ENCODE measurements at places on chromosomes 1 and 21. TPM values are rescaled to one million over a fixed set of nuclear protein-coding genes. Genes with fewer than 3 reads are reported as not detected.

DHRS3 gene
- total RNA-seq = not detected

C1QA gene
- total RNA-seq = not detected

ERVH48-1 gene
- not detected for total RNA-seq

SLC35E2B gene
- total RNA-seq = 61.2 TPM

GRCh38 chr21:38671773-38672172 is 134.0 kb upstream of the ETS2 start:
- no peak for DNase-seq

- peak; percentile 75 for DNase-seq
These were observed 151.1 kb downstream of the ZNF281 start for GRCh38 chr1:200258447-200259375.

DNA sequence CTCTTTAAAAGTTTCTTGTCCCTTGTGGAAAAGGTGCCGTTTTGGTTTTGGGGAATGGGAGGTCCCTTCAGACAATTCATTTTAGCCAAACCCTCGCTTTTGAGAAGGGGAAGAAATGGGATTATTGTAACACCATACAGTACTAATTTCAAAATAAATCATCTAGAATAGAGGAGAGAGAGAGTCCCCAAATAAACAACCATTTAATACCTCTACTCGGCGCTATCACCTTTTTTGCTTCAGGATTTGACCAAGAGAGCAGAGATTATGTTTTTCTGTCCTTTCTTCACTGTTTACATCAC is 770 bp upstream of the RC3H1 start:
- no peak for DNase-seq

- no peak for DNase-seq
These were observed 17.2 kb upstream of the SLC19A1 start for GRCh38 chr21:45559216-45560105.

- no peak for DNase-seq
These were observed 1637.4 kb upstream of the PRMT6 start for GRCh38 chr1:105419030-105419429.

- no peak for DNase-seq
These were observed 5.7 kb upstream of the CD48 start for GRCh38 chr1:160717306-160717705.

GRCh38 chr1:3170561-3171453 is 101.8 kb downstream of the PRDM16 start:
- DNase-seq = no peak

GRCh38 chr1:30664103-30664755 is 59.2 kb downstream of the MATN1 start:
- DNase-seq = no peak

DNA sequence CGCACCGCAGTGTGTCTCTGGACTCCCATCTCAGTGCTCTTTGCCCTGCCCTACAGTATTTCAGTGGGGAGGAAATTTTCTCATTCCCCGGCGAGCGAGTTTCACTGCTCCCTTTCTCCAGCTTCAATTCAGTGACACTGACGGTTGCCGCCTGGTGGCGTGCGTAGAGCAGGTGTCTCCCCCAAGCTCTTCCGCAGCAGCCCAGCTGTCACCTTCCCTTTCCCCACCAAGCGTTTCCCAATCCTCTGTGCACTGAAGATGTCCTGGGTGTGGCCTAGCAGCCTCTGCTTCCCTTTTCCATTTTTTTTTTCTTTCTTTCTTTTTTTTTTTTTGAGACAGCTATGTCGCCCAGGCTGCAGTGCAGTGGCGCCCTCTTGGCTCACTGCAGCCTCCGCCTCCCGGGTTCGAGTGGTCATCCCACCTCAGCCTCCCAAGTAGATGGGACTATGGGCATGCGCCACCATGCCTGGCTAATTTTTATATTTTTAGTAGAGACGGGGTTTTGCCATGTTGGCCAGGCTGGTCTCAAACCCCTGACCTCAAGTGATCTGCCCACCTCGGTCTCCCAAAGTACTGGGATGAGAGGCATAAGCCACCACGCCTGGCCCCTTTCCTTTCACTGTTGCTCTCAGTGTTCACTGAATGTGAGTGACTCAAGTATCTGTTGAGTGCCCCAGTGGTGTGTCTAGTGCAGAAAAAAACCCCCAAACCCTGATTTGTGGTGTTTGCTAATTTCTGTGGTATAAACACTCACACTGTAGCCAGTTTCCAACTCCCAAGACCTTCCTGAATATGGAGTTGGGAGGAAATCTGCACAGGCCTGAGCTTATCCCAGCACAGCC is 30.1 kb downstream of the TNFRSF1B start:
- DNase-seq = peak; percentile 32

DNA sequence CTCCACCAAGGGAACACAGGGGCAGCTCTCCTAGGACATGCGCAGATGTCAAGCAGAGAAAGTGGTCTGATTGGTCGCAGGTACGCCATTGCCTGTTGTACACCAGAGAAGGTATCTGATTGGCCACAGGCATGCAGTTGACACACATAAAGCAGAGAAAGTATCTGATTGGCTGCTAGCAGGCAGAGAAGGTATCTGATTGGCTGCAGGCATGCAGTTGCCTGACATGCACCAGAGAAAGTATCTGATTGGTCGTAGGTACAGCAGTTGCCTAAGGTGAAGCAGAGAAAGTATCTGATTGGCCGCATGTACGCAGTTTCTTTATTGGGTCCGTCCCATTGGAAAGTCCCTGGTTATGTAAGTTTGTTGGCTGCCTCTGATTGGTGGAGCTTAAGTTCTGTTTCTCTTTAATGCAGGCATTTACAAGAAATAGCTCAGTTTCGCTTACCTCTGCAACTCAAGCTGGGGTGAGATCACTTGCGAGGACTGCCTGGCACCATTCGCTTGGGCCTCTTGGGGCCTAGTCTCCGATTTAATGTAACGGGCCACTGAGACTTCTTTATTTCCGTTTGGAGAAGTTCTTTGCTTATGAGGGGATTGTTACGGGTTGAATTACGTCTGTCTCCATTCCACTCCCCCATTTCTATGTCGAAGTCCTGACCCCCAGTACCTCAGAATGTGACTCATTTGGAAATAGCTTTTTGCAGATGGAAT is 74.2 kb downstream of the SIK1 start:
- DNase-seq = peak; percentile 95

DNA sequence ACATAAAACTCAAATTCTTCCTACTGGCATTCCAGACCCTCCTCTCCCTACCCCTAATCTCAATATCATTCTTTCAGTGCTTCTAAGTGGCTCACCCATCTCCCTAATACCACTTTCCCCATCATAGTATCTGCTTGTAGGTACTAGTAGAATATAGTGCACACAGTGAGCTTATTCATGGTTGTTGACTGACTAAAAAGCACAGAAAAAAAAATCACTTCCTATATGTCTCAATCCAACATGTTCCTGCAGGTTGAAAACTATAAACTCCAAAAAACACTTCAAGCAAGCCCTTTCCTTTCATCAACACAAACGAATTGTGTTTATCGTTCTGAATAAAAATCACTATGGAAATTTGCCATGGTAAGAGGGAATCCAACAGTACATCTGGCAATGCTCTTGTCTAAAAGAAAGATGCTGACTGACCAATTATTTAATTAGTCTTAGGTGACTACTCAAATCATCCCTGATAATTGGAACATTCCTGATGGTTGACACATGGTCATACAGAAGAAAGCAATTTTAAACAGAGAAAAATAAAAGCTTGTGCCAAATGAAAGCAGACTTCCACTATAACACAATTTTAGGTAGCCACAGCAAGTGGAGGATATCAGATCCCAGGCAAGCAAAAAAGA is 87.1 kb downstream of the NDUFS5 start:
- no peak for DNase-seq

DNA sequence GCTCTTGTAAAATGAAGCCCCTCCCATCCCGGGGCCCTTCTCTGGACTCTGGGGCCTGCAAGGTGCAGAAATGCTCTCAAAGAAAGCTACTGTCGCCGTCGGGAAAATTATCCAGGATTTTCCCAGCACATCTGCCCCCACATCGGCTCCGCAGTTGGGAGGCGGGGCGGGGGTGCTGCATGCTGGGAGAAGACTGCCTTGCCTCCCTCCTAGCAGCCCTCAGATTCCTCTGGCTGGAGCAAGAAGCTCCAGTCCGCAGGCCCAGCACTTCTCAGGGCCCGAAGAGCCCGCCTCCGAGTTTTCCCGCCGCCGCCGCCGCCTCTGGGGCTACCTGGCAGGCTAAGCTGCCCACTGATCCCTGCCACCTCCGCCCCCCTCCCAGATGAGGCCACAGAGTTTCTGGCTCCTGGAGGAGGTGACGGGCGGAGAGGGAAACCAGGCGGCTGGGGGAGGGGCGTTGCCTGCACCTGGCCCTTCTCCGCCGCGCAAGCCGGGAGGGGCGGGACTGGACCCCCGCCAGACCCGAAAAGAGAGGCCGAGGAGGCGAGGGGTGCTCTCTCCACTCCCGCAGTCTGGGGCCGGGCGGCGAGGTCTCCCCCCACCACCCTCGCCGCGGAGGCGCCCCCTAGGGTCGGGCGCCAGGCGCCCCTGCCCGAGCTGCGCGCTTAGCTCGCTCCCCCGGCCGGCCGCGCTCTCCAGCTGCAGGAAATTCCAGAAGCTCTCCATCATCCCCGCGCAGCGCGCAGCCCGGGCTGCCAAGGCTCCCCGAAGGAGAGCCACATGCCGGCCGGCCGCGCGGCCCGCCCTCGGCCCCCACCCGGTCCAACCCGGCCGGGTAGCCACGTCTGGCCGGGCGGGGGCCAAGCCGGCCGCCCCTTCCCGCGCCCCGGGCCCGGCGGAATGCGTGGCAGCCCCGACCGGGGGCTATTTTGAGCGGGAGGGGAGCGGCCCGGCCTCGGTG is 28.8 kb downstream of the AHDC1 start:
- DNase-seq = no peak
